ENCODE measurements at places on chromosomes 7 and 10. TPM values are rescaled to one million over a fixed set of nuclear protein-coding genes. Genes with fewer than 3 reads are reported as not detected.

Gene PRSS37
- total RNA-seq, result not detected

Gene HOXA1
- total RNA-seq, result 8.2 TPM

Gene MEOX2
- total RNA-seq, result not detected

Gene CYP3A4
- 0.05 TPM for total RNA-seq

Gene DNAH11
- 1.5 TPM for total RNA-seq

Gene GRM3
- total RNA-seq, result not detected

Gene AKR1C8
- not detected for total RNA-seq

Gene GCK
- not detected for total RNA-seq

Gene KCNIP2
- 0.07 TPM for total RNA-seq

Gene SEMA3E
- total RNA-seq, result not detected

Gene PPP1R9A
- total RNA-seq, result 0.25 TPM

Gene MRLN
- total RNA-seq, result not detected

Data from M059J (cell line).